ENCODE measurements at places on chromosomes 4 and X.

DNA sequence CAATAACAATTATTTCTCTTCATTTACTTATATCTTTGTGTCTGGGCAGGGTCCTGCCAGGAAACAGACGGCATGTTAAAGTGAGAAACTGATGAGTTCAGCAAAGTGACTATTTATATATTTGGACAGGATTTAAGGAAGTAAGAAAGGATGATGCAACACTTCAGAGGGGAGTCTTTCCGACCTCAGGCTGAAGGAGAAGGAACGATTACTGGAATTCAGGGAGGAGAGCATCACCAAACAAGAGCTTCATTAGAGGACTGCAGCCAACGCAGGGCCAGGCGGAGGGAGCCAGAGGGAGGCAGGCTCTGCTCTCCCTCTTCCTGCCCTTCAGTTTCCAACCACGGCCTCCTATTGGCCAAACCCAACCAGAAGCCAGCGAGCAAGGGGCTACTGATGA is 1.5 kb upstream of the TLR7 start:
- no peak for DNase-seq

GRCh38 chrX:48636776-48637175 is 39.5 kb downstream of the WDR13 start:
- DNase-seq: no peak

DNA sequence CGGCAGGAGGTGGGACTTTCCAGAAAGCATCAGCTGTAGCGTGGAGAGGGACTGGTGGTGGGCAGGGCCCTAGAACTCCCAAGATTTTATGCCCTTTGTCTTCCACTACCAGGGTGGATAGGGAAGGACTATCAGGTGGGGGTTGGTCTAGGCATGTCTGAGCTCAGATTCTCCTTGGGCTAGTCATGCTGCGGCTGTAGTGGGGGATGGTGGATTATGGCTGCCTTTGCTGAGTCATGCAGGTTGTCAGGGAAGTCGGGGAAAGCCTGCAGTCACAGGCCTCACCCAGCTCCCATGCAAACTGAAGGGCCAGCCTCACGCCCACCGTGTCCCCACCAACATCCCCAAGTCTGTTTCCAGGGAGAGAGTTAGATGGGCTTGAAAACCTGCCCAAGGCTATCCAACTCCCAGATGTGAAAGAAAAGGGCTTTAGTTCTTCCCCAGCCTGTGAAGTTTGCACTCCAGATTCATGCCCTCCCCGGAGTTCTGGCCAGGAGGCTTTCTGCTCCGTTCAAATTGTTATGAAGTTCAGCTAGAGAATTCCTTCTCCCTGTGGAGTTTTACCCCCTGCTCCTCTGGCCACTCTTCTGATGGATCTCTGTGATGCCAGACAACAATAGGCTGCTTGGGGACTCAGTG is 13.4 kb upstream of the MEPE start:
- no peak for DNase-seq

- no peak for DNase-seq
Observed at GRCh38 chrX:123348468-123348867, 164.4 kb downstream of the GRIA3 start.

DNA sequence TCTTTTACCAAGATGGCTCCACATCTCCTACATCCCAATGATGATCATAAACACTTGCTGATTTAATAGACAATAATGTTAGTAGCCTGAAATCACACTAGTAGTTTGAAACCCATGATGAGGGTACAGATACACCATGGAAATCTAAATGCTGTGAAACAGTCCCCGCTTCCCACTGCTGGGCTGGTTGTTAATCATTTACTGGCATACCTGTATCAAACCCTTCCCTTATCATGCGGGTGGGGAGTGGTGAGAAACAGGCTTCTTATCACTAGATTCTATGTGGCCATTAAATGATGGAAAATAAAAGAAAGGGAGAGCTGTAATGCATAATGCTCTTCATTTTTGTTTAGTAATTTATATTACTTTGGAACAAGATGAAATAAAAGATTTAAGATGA is 21.9 kb downstream of the MAOA start:
- DNase-seq: no peak

DNA sequence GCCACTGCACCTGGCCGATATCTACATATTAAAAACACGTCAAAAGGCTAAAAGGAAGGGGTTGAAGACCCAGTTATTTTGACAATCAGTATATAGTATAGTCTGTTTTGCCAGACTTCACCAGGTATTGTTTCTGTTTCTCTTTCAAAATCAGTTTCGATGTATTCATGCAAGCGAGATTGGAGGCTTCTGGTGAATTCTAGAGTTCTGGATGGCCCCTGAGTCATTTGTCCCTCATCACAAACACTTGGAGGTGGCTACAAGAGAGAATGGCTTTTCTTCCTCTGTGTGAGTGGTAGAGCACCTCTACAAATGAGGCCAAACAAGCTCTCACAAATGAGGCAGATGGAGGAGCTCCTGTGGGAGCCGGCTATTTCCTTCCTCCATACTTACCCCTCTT is 68.6 kb upstream of the ADGRG2 start:
- DNase-seq: no peak

DNA sequence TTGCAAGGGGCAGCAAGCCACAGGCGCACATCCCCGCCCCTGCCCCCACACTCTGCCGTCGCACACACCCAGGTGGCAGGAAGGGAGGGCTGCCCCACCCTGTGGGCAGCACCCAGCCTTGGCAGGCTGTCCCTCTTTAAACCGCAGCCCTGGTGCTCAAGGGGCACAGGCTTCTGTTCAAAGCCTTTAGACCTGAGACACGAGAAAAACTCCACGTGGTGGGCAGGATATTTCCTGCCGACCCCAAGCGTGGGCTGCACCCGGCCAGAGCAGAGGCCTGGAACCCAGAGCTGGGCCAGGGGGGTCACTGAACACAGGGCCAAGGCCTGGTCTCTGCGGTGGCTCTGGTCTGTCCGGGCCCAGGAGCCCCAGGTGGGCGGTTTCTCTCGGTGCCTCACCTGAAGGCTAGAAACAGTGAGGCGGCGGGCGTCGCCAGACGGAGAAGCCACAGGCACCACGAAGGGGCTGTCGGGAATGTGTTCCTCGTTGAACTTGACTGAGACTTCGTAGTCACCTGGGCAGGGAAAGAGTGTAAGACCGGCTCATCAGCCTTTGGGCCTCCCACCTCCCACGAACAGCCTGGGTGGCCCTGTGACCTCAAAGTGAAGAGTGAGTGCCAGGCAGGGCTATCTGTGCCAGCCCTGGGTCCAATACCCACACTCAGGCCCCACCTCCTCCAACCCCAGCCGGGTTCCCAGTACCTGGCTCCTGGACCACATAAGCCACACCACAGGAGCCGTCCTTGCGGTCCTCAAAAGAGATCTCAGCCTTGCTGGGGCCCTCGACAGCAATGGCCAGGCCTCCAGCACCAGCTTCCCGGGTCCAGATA is 23.0 kb downstream of the FLNA start:
- DNase-seq: no peak

- DNase-seq: no peak
Observed at GRCh38 chr4:48169636-48170035, 35.6 kb upstream of the TXK start.

DNA sequence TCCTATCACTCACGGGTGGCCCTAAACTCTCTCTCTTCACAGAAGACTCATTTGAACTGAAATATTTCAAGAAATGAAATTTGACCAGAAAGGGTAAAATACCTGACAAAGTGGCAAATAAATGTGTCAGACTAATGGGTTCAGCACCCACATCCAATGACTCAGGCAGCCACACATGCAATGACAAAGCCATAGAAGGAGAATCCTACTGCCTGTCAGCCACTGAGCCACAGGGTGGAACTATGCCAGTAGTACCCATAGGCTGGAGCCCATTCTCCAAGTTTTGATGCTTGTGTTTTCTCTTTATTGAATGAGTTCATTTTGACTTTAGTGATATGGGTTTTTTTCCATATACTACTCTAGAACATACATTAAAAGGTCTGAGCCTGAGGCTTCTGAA is 179.0 kb downstream of the BEND2 start:
- DNase-seq: no peak

DNA sequence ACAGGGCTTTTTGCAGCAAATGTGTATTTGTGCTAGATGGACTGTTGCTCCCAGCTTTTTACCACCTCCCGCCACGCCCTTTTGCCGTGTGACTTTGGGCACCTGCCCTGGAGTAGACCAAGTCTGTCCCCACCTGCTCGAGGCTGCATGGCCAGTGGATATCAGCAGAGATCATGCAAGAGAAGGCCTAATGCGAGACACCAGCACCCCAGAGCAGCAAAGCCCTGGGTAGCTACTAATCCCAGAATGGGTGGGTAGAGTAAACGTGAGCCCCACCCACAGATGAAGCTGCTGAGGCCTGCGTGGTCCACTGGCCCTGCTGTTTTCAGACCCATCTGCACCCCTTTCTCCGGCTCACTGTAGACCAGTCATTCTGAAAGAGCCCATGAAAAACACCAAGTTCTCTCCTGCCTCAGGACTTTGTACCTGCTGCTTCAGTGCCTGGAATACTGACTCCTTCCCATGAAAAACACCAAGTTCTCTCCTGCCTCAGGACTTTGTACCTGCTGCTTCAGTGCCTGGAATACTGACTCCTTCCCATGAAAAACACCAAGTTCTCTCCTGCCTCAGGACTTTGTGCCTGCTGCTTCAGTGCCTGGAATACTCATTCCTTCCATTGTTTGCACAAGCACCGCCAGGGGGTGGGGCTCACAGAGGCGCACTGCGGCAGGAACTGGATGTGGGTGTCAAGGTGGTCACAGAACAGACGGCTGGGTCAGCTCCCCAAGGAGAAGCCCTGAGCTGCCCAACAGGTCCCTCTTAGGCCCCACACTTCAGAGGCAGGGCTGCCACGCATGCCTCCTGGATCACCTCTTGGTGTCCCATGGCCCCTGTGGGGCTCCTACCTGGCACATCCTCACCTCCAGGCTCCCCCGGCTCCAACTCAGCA is 5.1 kb upstream of the TNIP2 start:
- DNase-seq: no peak

DNA sequence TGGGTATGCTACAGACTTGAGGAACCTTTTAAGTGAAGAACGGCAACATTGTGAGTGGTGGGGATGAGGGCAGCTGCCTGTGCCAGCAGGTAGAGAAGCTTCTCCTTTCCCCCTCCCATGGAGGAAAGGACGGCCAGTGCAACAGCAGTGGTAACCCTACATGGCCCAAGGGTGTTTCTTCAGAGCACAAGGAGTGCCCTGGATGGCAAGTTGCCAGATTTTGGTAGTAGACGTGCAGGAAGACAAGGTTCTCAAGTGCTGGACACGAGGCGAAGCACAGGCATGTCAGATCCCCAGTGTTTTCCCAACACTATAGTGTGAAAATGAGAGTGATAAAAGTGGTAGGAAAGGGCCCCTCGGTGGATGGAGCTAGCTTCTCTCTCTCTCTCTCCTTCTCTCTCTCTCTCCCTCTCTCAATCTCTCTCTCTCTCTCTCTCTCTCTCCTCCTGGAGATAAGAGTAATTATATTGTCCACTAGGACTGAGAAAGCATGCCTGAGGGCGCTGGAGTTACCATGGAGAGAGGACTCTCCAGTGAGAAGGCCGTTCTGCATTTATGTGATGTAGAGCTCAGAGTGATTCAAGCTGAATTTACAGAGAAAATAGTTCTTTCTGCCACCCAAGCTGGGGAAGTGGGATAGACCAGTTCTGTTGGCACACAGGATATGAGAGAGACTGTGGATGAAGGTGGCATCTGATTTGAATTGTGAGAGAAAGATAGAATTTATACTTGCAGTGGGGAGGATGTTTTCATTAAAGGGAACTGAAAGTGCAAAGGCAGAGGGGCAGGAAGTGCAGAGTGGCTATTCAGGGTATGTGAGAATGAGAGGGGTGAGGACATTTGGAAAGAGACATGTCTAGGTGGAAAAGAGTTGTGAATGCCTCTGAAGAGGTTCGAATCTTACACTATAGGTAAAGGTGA is 25.7 kb upstream of the TRPC3 start:
- no peak for DNase-seq

DNA sequence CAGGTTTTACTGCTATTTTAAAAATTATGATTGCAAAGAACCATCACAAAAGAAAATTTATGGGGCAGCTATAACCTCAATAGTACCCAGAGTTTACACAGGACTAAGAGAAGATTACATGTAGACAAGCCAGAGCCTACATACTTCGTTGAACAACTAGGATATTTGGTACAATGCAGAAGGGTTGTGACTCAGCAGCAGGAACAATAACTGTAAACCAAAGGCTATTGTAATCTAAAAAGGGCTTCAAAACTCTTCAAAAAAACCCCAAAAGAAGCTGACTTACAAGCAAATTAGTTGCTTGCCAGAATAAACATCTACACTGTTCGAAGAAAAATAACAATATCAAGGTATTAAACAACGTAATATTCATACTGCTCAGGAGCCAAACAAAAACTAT is 618.0 kb downstream of the STPG2 start:
- DNase-seq: no peak

DNA sequence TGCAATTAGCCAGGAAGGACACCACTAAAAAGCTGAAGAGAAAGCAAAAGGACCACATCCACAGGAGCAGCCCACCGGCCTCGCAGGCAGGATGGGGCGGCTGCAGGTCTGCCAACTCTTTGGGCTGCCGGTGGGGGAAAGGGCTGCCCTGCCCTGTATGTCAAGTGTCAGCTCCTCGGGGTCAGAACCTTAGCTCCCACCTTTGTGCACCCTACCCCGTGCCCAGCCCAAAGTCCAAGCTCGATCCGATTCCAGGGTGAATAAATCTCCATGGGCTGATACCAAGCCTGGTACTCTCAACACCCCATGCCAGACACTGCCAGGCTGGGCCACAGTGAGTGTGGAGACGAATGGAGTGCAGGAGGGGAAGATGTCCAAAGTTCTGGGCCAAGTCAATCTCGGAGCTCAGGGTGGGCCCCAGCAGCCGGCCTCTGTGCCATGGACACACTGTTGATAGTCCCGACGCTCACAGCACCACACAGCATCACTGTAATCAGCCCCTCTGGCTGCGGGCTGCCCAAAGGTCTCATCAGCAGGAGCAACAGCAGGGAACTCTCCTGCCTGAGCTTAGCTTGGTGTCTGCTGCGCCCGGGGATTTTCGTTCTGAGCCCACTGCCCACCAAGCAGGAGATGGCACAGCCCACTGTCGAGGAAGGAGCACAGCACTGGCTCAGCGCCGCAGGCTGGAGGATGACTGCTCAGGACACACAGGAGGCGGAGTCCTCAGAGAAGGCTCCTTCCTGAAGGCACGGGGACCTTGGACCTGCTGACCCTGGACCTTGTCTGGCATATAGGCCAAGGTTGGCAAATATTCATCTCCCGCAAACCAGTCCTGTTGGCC is 84.4 kb downstream of the JAKMIP1 start:
- DNase-seq: no peak

- DNase-seq: no peak
Observed at GRCh38 chrX:53474707-53475106, 40.5 kb upstream of the HSD17B10 start.

GRCh38 chrX:333611-334311 is 15.2 kb upstream of the GTPBP6 start:
- no peak for DNase-seq

DNA sequence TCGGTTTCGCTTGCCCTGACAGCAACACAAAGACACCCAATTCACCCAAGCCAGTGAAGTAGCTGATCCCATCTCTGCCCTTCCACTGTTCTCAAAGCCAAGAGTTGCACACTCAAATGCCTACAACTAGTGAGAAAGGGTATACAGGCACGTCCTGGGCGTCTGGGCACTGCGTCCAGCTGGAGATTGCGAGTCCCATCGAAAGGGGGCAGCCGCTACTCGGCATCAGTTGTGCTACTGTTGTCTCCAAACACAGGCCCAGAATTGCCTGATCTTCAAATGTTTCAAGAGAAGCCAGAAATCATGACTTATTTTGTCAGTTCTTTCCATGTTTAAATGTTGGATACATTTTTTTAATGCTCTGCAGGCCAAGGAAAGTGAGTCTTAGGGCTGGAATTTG is 487.8 kb downstream of the BCOR start:
- DNase-seq: no peak

GRCh38 chr4:184513802-184514120 is 39.4 kb upstream of the IRF2 start:
- no peak for DNase-seq

GRCh38 chr4:73725985-73726384 is 14.4 kb upstream of the CXCL8 start:
- DNase-seq: no peak
